CD4-positive, alpha-beta T cell treated with Interleukin-15 for 1 hour (primary cell): ENCODE measurements at places on chromosomes 11 and 22.

GRCh38 chr22:40054486-40054885 lies 59.7 kb downstream of the FAM83F start:
- DNase-seq, result no peak

DNA sequence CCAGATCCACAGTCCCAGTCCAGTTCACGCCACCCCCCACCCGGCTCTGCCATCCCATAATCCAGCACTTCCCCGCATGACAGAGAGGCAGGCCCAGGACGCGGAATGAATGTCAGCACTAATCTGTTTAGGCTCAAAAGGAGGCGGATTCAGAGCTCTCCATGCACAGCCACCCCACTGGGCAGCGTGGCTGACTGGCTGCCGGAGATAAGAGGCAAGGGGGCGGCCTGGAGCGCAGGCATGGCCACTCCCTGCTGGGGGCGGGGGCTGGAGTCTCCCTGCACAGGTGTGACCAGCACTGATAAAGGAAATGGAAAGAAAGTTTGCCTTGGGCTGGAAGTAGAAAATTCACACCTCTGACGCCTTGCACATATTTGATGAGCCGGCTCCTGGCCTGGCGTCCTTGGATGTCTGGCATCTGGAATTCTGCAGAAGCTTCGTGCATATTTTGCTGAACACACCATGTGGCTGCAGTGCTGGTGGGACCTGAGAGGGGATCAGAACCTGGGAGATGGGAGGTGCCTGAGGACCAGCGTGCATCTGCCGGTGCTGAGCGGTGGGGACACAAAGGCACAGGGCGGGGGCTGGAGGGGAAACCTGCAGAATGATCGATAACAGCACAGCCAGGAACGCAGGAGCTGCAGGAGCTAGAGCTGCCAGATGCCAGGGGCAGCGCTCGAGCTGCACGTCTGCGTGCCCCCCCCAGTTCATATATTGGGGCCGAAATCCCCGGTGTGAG lies 344.4 kb downstream of the CTTN start:
- DNase-seq, result no peak

DNA sequence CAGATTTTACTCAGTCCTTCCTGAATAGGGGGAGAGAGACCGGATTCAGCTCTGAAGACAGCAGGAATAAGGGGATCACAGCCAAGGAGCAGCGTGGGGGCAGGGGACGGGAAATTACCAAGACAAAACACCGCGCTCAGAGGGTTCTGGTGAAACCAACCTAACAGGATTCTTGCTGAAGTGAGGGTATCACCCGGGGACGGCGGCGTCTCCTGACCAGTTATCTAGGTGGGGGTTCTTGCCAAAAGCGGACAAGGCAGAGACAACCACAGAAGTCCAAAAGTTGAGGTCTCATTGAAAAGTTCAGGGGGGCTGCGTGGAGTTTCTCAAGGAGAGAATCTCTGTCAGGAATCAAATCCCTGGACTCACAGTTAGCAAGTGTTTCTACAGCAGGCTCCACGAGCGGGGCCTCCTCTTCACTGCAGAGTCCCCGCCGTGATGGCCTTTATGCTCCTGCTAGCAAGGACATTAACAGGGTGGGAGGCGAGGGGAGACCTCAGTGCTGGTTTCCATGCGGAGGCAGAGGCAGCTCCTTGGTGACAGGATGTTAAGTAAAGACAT lies 291.0 kb downstream of the BRD1 start:
- no peak for DNase-seq

GRCh38 chr22:39303358-39303757 lies 16.1 kb downstream of the RPL3 start:
- no peak for DNase-seq

GRCh38 chr22:20215742-20216141 lies 52.4 kb downstream of the RTN4R start:
- DNase-seq, result no peak

DNA sequence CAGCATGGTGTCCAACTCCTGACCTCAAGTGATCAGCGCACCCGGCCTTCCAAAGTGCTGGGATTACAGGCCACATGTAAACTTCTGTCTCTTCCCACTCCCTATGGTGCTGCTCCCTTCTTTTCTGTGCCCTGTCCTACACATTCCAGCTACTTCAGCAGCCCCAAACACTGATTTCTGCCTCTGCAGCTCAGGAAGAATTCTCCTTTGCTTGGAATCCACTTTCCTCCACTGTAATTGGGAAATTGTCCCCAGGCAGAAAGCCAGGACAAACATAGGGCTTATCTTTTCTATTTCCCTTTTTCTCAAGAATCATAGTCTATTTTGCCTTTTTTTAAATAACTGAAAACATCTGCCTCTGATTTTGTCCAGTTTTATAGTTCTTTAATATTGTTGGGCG lies 21.3 kb upstream of the DRG1 start:
- DNase-seq, result no peak

GRCh38 chr11:95100856-95101507 lies 11.3 kb downstream of the ENDOD1 start:
- DNase-seq, result no peak

GRCh38 chr11:71490731-71491390 lies 36.2 kb upstream of the KRTAP5-7 start:
- no peak for DNase-seq

- no peak for DNase-seq
Observed at GRCh38 chr11:107951155-107951554, 22.9 kb downstream of the RAB39A start.

DNA sequence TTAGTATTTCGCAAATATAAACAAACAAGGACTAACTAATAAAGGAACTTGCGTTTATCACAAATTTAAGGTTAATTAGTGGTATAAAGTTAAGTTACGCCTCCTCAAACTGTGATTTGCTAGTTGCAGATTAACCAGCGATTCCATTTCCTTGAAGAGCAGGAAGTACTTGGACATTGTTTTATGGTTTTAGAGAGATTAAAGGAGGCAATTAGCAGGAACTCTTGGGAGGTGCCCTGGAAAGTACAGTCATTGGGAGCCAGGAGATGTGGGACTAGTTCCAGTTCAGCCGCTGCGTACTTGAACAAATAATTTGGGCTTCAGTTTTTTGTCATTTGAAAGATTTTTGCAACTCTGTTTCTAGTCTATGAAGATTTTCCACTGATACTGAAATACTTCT lies 3.3 kb downstream of the FAM118B start:
- no peak for DNase-seq

DNA sequence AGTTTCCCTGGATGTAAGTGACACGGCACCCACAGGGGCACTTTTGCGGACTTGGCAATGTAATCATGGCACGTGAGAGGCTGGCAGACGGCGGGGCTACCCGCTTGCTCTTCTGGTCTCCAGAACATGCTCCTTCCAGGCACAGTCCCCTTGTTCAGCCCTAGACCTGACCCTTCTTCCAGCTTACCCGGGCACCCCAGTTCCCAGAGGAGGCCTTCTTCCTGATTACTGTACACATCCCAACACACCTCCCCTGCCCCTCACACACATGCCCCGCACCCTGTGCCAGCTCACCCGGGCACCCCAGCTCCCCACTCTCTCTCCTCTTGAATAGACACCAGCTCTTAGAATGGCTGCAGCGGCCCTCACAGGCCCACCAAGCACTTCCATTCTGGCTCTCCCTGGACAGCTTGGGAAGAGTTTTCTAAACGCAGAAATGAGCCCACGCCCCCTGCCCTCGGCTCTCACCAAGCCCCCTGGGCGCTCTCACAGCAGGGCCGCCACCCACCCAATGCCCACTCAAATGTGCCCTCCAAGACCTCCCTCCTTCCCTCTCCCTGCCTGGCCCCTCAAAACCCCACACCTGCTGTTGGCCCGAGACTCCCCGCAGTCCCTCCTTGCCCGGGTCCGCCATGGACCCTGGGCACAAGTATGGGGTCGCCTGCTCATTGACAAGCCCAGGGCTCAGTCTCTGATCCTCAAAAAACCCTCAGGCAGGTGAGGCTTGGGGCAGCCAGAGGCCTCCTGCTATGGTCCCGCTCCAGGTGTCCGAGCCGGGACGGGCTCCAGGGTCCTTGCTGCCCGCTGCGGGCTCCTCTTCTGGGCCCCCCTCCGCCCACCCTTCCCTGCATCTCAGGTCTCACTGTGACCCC lies 88.5 kb downstream of the WNT7B start:
- no peak for DNase-seq

DNA sequence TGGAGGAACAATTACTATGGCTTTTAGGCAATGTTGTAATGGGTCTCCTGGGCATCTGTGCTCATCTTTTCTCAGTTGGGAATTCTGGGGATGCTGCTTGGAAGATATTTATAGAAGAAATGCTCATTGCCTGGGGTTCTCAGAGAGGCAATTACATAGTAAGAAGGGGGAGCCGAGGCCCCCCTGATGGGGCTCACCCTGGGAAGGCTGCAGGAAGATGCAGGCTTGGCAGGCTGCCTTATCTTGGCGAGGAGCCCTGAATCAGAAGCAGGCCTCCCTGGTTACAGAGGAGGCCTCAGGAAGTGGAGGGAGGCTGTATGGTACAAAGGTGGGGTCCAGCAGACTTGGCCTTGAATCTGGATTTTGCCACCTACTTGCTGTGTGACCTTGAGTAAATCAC lies 60.6 kb upstream of the CRYBB3 start:
- DNase-seq, result no peak

DNA sequence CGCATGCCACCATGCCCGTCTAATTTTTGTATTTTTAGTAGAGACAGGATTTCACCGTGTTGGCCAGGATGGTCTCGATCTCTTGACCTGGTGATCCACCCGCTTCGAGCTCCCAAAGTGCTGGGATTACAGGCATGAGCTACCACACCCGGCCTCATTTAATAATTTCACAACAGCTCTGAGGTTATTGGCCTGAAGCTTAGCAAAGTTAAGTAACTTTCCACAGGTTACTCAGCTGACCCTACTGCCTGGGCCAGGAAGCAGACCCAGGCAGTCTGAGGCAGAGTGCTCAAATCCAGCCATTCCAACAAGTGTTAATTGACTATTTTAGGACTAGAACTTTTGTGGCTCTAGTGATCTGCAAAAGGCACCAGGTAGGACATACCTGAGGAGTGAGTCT lies 52.2 kb upstream of the L3MBTL2 start:
- no peak for DNase-seq

DNA sequence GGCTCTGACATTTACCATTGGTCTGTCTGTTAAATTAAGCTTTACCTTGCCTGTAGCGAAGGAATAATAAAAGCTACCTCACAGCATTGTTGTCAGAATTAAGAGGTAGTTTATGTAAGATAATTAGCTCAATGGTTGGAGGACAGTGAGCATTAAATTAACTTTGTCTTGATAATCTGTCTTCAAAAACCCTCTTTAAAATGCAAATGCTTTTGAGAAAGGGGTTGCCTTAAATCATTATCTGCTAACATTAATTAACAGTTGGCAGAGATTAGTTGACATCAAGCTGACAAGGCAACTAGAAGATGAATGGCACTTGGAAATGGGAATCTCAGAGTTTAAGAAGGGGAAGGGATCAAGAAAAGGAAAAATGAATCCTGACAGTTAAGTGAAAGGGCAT lies 761.1 kb upstream of the ARHGAP42 start:
- no peak for DNase-seq

DNA sequence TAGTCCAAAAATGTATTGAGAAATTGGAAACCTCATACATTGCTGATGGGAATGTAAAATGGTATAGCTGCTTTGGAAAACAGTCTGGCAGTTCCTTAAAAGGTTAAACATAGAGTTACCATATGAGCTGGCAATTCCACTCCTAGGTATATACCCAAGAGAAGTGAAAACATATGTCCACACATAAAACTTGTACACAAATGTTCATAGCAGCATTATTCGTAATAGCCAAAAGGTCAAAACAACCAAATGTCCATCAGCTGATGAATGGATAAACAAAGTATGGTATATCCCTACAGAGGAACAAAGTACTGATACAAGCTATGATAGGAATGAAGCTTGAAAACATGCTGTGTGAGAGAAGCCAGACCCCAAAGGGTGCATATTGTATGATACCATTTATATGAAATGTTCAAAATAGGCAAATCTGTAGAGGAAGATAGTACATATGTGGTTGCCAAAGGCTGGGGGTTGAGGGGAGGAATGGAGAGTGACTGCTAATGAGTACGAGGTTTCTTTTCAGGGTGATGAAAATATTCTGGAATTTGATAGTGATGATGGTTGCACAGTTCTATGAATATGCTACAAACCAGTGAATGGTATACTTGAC lies 85.8 kb downstream of the ZBTB16 start:
- no peak for DNase-seq

- DNase-seq, result no peak
Observed at GRCh38 chr22:50439314-50439870, 35.4 kb downstream of the SBF1 start.

- peak; percentile 67 for DNase-seq
Observed at GRCh38 chr22:38202437-38203089, 769 bp downstream of the MAFF start.

- DNase-seq, result peak; percentile 6
Observed at GRCh38 chr11:69374110-69374945, 80.4 kb downstream of the MYEOV start.

DNA sequence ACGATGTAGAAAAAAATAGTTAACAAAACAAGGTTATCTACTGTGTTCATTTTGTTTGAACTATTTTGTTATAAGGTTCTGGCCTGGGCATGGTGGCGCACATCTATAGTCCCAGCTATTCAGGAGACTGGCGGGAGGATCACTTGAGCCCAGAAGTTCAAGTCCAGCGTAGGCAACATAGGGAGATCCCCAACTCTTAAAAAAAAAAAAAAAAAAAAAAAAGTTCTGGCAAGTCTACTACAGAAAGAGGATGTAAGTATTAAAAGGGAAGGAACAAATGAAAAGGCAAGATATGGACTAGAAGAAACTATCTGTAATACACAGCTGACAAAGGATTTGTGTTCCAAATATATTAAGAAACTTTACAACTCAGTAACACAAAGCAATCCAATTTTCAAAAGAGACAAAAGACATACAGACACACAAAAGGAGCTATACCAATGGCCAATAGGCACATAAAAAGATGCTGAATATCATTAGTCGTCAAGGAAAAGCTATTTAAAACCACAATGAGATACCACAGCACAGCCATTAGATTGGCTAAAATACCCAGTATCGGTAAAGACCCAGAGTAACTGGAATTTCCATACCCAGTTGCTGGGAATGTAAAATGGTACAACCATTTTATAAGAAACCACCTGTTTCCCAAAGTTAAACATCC lies 27.4 kb downstream of the RRAS2 start:
- DNase-seq, result no peak

- no peak for DNase-seq
Observed at GRCh38 chr11:88169471-88169870, 5.8 kb downstream of the RAB38 start.
